ENCODE measurements at places on chromosomes 6 and 20.

- DNase-seq = no peak
These were observed 17.2 kb downstream of the COL19A1 start for GRCh38 chr6:69883551-69883950.

DNA sequence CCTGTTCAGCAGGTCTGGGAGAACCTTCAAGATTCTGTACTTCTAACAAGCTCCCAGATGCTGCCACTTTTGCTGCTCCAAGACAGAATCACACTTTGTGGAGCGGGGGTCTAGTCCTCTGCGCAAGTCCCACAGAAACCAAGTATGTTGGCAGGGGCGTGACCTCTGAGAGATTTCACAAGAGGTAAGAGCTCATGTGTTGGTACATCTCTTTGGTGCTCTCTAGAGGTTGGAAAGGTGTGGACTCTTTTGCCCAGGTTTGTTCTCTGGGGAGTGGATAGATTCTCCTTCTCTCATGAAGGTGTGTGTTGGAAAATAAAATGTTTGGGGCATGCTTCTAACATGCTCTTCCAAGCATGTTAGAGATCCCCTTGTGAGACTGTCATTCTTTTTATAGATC, 340.9 kb upstream of the IRAK1BP1 start:
- DNase-seq = no peak

GRCh38 chr20:36491901-36492617, 49.3 kb upstream of the MYL9 start:
- DNase-seq = peak; percentile 64

DNA sequence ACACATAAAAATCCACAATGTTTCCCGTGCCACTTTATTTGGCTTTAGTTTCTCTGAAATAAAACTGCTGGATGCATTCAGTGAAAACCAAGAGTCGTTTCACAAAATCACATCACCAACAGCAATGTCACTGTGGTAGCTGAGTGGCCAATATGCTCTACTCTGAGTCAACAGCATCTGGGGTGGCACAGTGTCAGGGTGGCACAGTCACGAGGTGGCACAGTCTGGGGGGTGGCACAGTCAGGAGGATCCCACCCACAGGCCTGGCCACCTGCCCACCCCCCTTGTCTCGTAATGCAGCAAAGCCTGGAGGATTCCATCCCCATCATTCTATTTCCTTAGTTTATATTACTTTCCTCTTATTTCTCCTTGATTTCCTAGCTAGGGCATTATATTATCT, 87.0 kb downstream of the ANKRD60 start:
- DNase-seq = no peak

DNA sequence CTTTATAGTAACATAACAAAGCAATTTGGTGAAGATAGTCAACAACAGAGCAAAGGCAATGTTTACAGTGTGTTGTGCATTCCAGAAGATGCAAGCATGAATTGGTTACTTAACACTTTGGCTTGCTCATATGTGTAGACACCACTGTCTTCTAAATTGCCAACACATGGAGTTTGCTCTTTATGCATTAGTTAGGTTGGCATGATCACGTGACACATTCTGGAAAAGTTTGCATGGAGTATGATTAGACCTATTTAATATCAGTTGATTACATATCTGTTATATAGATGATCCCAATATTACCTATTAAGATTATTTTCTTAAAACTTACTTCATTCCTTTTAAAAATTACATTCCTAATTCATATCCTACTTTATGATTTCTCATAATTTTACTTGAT, 197.6 kb downstream of the RIMS1 start:
- no peak for DNase-seq
